ENCODE measurements at places on chromosomes 2 and 18. TPM values are rescaled to one million over a fixed set of nuclear protein-coding genes. Genes with fewer than 3 reads are reported as not detected.

GPR35 gene
- total RNA-seq: 1.3 TPM

TOGARAM2 gene
- 51.9 TPM for total RNA-seq

LYPD6B gene
- not detected for total RNA-seq

RIT2 gene
- total RNA-seq: not detected

DNA sequence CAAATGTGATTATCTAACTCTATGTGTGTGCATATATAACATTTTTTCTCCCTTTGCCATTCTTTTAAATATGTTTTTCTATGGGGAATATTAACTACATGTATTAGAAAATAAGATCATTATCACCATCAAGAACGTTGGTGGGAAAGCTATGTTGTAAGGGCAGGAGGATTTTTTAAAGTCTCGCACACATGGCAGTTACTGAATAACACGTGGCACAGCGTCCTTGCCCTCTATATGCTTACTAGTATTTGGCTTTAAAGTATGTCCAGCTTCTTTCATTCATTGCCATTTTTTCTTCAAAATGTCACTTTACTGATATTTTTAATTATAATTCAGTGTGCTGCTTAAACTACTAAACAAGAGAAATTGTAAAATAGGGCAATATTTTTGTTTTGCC, 944.3 kb downstream of the SOCS6 start:
- DNase-seq: no peak

GRCh38 chr18:8008033-8008432, 440.9 kb downstream of the PTPRM start:
- no peak for DNase-seq

GRCh38 chr2:216535454-216535995, 36.9 kb downstream of the RPL37A start:
- DNase-seq: peak; percentile 74

Data from left ventricle myocardium inferior (tissue), 1 donor.